Activated T-helper 9 cell treated with anti-CD3 and anti-CD28 coated beads, Interleukin-2, amount 50 U/mL, for 16 hours (primary cell): ENCODE measurements at places on chromosomes 12 and 14.

- DNase-seq = no peak
Observed at GRCh38 chr14:103160321-103161053, 37.2 kb downstream of the TNFAIP2 start.

DNA sequence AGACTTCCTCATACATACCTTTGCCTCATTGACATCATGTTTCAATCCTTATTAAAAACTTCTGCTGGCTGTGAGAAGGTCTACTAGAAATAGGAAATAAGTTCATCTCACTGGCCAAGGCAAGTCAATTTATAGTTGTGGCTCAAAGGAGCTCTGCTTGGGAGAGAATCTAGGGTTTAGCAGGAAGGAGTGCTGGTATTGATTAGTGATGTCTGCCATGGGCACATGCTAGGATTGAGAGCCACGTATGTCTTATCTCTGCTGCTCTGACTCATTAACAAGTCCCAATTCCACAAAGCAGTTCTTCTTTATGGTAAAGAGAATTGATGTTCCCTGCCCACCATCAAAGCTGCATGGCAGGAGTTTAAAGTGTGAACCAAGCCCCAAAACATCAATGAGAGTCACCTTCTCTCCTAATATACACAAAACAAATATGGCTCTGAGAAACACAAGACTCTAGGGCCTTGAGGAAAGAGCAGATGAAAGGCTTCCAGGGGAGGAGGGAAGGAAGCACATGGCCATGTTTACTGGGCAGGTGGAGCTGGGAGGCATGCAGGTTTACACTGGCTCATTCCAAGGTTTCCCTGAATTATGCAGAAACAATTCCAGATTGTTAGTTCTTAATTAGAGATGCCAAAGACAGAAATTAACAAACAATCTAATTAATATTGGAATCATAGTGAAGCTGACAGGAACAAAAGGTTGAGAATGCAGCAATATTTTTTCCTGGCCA is 931.9 kb upstream of the TMEM132C start:
- no peak for DNase-seq

DNA sequence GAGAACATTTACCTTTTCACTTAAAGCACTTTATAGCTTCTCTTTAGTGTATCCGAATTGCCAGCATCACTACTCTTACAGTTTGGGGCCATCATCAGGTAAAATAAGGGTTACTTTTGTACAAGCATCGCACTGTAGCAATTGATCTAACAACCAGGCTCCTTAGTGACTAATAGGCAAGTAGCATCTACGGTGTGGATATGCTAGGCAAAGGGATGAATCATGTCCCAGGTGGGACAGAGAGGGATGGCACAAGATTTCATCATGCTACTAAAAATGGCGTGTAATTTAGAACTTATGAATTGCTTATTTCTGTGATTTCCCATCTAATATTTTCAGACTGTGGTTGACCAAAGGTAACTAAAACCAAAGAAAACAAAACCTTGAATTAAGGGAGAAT is 582.3 kb downstream of the KCNH5 start:
- DNase-seq = no peak

GRCh38 chr12:131242741-131243496 is 289.2 kb downstream of the ADGRD1 start:
- DNase-seq = no peak

GRCh38 chr12:63208956-63209355 is 58.0 kb upstream of the AVPR1A start:
- DNase-seq = no peak

GRCh38 chr12:47990351-47991105 is 13.7 kb downstream of the COL2A1 start:
- no peak for DNase-seq
